ENCODE measurements at places on chromosomes 5 and 9. TPM values are rescaled to one million over a fixed set of nuclear protein-coding genes. Genes with fewer than 3 reads are reported as not detected.

DNA sequence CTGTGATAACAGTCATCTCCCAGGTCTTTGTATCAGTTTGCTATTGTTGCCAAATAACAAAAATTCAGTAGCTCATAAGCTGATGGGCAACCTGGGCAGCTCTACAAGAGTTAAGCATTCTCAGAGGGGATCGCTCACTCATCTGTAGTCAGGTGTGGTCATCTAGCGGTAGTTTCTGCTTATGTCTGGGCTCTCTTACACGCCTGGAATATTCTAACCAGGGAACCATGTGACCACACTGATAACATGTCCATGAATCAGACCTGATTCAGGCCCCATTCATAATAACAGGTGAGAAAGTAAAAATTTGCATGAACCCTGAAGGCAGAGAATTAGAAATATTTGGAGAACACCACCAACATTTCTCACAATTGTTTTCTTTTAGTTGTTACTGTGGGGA lies 576.1 kb downstream of the SLCO4C1 start:
- no peak overlapping the region for H3K27ac ChIP-seq
- no peaks in the 10 kb centered on the region for H3K4me1 ChIP-seq
- no peaks in the 10 kb centered on the region for H3K36me3 ChIP-seq
- DNase-seq: no peak
- no peaks in the 10 kb centered on the region for H3K27me3 ChIP-seq
- no peak overlapping the region for H3K4me3 ChIP-seq

- no peaks in the 10 kb centered on the region for H3K4me1 ChIP-seq
- H3K4me3 ChIP-seq: no peak overlapping the region
- DNase-seq: no peak
- H3K27me3 ChIP-seq: no peaks in the 10 kb centered on the region
- H3K36me3 ChIP-seq: no peaks in the 10 kb centered on the region
- no peak overlapping the region for H3K27ac ChIP-seq
Observed at GRCh38 chr5:107598958-107599357, 71.8 kb downstream of the EFNA5 start.

GRCh38 chr5:20360263-20360662 lies 372.3 kb upstream of the CDH18 start:
- H3K4me3 ChIP-seq: no peak overlapping the region
- no peak for DNase-seq
- no peaks in the 10 kb centered on the region for H3K36me3 ChIP-seq
- no peak overlapping the region for H3K27ac ChIP-seq
- no peaks in the 10 kb centered on the region for H3K4me1 ChIP-seq

DNA sequence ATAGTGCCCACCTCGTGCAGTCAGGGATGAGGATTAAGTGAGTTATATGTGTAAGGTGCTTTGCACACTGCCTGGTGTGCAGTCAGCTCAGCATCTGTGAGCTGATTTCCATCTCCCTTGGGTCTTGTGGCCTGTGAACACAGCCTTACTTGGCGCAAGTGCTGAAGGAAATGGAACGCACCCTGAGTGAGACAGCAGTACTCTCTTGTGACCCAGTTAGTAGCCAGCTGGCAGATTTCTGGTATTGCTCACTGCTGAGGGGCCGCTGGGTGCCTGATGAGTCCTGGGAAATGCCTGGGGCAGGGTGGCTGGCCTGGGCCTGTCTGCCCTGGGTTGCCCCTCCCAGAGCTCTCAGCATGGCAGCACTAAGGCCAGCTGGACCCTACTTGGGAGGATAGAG lies 90.9 kb upstream of the BOD1 start:
- no peak overlapping the region for H3K4me3 ChIP-seq
- no peaks in the 10 kb centered on the region for H3K4me1 ChIP-seq
- no peaks in the 10 kb centered on the region for H3K27me3 ChIP-seq
- no peak overlapping the region for H3K27ac ChIP-seq
- H3K36me3 ChIP-seq: no peaks in the 10 kb centered on the region
- no peak for DNase-seq

DNA sequence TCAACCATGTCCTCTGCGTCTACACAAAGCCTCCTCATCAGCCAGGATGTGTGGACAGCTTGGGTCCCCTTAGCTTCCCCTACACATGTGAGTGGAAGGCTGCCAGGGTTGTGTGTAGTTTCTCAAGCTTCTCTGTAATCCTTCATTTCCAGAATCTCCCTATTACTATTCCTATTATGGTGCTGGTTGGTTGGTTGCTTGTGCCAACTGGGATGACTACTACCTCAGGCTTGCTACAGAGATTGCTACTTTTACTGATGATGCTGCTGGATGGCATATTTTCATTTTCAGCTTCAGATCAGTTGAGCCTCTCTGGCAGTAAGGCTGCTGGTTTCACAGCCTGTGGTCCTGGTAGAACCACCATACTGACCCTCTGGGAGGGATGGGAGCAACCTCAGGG lies 39.9 kb downstream of the ATG10 start:
- H3K36me3 ChIP-seq: peaks cover 2% of the 10 kb centered on the region
- no peak overlapping the region for H3K4me3 ChIP-seq

GRCh38 chr5:134500699-134501430 lies 24.6 kb upstream of the JADE2 start:
- no peak overlapping the region for H3K27ac ChIP-seq
- no peak for DNase-seq
- H3K4me3 ChIP-seq: no peak overlapping the region
- peaks cover 13% of the 10 kb centered on the region for H3K4me1 ChIP-seq

- no peak overlapping the region for H3K4me3 ChIP-seq
- no peaks in the 10 kb centered on the region for H3K27me3 ChIP-seq
- no peaks in the 10 kb centered on the region for H3K4me1 ChIP-seq
- DNase-seq: no peak
Observed at GRCh38 chr5:3336666-3337065, 259.0 kb upstream of the IRX1 start.

DNA sequence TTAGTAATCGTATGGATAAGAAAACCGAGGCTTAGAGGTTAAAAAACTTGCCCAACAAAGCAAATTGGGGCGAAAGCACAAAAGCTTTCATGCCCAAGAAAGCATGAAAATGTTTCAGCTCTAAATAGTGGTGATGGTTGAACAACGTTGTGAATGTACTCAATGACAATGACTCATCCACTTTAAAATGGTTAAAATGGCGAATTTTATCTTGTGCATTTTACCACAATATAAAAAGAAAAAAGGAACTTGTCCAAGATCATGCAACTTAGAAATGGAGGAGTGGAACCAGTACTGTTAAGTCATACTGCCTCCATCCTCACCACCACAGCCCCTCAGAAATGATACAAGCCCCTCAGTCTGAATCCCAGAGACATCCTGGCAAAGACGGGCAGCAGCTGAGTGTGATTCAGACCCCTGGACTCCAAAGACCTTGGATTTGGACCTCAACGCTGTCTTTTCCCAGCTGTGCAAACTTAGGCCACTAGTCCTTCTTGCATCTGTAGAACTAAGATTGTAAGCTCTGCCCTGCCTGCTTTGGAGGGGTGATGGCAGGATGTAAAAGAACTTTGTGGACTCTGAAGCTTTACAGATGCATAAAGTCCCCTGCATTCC lies 158.4 kb downstream of the GABBR2 start:
- no peaks in the 10 kb centered on the region for H3K4me1 ChIP-seq
- no peaks in the 10 kb centered on the region for H3K27me3 ChIP-seq
- no peak for DNase-seq
- no peaks in the 10 kb centered on the region for H3K36me3 ChIP-seq
- H3K4me3 ChIP-seq: no peak overlapping the region

DNA sequence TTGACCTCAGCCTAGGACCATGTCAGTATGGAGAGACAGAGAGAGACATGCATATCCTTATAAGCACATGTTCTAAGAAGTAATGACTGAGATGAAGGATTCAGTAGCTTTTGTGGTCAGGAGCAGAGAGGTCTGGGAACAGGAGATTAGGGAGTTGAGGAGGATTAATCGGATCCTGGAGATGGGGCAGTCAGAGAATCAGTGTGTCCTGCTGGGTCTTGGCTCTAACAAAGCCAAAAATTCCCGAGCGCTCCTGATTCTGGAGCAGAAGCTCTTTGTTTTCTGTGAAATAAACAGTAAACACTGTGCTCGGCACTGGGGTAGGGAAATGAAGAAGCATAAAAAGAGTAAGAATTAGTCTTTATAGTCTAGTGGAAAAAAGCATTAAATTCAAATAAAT lies 520.0 kb upstream of the CLINT1 start:
- no peaks in the 10 kb centered on the region for H3K36me3 ChIP-seq
- no peak for DNase-seq
- no peaks in the 10 kb centered on the region for H3K27me3 ChIP-seq
- H3K4me1 ChIP-seq: no peaks in the 10 kb centered on the region

- H3K27ac ChIP-seq: no peak overlapping the region
- DNase-seq: no peak
- H3K36me3 ChIP-seq: no peaks in the 10 kb centered on the region
- H3K4me3 ChIP-seq: peak overlapping the region; percentile 96
Observed at GRCh38 chr5:131794586-131794985, 2.2 kb downstream of the FNIP1 start.

DNA sequence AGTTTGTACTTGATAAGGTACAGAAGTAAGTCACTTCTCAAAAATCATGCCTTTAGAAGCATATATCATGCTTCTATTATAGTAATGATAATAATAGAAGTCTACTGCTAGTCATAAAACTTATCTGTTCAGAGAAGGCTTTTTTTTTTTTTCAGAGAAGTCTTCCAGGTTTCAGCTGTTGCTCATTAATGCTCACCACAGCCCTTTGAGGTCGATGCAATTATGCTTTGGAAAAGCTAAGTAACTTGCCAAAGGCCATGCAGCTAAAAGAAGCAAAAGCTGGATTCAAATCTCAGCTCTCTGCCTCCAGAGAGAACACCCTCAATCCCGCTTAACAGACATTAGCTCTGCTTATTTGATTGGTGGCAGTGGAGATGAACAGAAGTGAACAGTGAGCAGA lies 150.8 kb downstream of the DOCK8 start:
- H3K27ac ChIP-seq: no peak overlapping the region
- H3K4me1 ChIP-seq: no peaks in the 10 kb centered on the region
- no peak for DNase-seq
- H3K36me3 ChIP-seq: peaks cover 92% of the 10 kb centered on the region
- H3K27me3 ChIP-seq: no peaks in the 10 kb centered on the region
- H3K4me3 ChIP-seq: no peak overlapping the region

DNA sequence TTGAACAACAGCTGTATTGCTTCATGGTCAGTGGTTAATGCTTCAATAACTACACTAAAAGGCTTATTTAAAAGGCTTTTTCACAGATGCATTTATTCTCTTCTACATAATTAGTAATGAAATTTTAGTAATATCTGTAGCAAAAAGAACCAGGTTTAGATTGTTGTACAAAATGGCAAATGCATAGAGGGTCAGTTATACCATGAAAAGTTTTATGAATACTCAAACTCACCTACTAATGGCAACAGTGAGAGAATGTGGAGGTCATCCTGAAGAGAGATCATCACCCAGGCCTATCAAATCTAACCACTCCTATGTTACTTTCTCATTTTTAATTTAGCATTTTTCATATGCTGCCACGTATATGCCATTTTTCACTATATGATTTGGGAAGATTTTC lies 444.3 kb upstream of the CDH9 start:
- H3K4me1 ChIP-seq: no peaks in the 10 kb centered on the region
- no peak overlapping the region for H3K27ac ChIP-seq
- no peaks in the 10 kb centered on the region for H3K36me3 ChIP-seq
- H3K4me3 ChIP-seq: no peak overlapping the region

- peak; percentile 100 for DNase-seq
- H3K27ac ChIP-seq: peak within 1 kb of the TSS; percentile 100
- H3K27me3 ChIP-seq: no peaks in the 10 kb centered on the region
- no peaks in the 10 kb centered on the region for H3K36me3 ChIP-seq
Observed at GRCh38 chr9:89310475-89311345, at the start of gene CKS2. CKS2 (plus strand) TSS chr9:89311195; CDS start chr9:89311293, 98 bp downstream.

DNA sequence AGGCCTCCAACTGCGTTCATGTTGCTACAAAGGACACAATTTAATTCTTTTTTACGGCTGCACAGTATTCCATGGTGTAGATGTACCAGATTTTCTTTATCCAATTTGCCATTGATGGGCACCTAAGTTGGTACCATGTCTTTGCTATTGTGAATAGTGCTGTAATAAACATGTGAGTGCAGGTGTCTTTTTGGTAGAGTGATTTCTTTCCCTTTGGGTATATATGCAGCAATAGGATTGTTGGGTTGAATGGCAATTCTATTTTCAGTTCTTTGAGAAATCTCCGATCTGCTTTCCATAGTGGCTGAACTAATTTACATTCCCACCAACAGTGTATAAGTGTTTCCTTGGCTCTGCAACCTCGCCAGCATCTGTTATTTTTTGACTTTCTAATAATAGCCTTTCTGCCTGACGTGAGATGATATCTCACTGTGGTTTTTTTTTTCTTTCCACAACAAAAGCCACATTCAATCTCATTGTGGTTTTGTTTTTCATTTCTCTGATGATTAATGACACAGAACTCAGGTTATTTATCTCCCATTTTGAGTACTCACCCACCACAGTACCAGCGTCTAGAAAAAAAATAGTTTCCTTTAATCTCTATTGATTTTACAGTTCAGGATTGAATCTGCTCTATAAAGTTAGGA lies 21.9 kb downstream of the ARRDC3 start:
- no peaks in the 10 kb centered on the region for H3K4me1 ChIP-seq
- H3K27me3 ChIP-seq: peaks cover 3% of the 10 kb centered on the region
- DNase-seq: peak; percentile 45

DNA sequence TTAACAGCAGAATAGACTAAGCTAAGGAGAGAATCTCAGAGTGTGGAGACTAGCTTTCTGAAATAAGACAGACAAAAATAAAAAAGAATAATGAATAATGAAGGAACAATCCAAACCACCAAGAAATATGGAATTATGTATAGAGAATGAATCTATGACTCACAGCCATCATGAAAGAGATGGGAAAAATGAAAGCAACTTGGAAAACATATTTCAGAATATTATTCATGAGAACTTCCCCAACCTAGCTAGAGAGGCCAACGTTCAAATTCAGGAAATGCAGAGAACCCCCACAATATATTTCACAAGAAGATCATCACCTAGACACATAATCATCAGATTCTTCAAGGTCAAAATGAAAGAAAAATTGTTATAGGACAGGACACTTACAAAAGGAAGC lies 349.0 kb upstream of the MPDZ start:
- no peak overlapping the region for H3K4me3 ChIP-seq
- no peaks in the 10 kb centered on the region for H3K27me3 ChIP-seq
- no peak overlapping the region for H3K27ac ChIP-seq
- H3K4me1 ChIP-seq: no peaks in the 10 kb centered on the region
- H3K36me3 ChIP-seq: no peaks in the 10 kb centered on the region
- no peak for DNase-seq

Gene IFNE
- total RNA-seq: not detected

Gene PCDHGC5
- not detected for total RNA-seq

Gene SLC2A6
- total RNA-seq: 1.8 TPM

Gene DNAH5
- not detected for total RNA-seq

Gene SAXO1
- 0.30 TPM for total RNA-seq

Gene DYNC2I2
- 3.6 TPM for total RNA-seq

Gene DMGDH
- 1.2 TPM for total RNA-seq

Gene NUTM2F
- not detected for total RNA-seq

Gene CDH6
- total RNA-seq: not detected

Gene RFX3
- total RNA-seq: 40.4 TPM

Gene DPP7
- total RNA-seq: 343 TPM

Gene STPG3
- total RNA-seq: not detected

Gene DIMT1
- 15.8 TPM for total RNA-seq

Gene GLRA1
- total RNA-seq: not detected
